ENCODE measurements at places on chromosomes 5 and 9. TPM values are rescaled to one million over a fixed set of nuclear protein-coding genes. Genes with fewer than 3 reads are reported as not detected.

The EGFLAM gene
- total RNA-seq, result 37.6 TPM

The SLC2A8 gene
- 27.9 TPM for total RNA-seq

The FOXD4L3 gene
- not detected for total RNA-seq

The LHX2 gene
- total RNA-seq, result 4.2 TPM

The ENTREP1 gene
- total RNA-seq, result 16.3 TPM

The SPATA31A3 gene
- not detected for total RNA-seq

The DMRT3 gene
- total RNA-seq, result not detected

The CKMT2 gene
- total RNA-seq, result 287 TPM

The SLC6A7 gene
- not detected for total RNA-seq

The PCDHA1 gene
- not detected for total RNA-seq

The CSNK1A1 gene
- 340 TPM for total RNA-seq

The SLCO6A1 gene
- not detected for total RNA-seq

The APC gene
- total RNA-seq, result 129 TPM

The PLCXD3 gene
- under 0.01 TPM for total RNA-seq

The PCDHB2 gene
- 4.4 TPM for total RNA-seq

The HRCT1 gene
- not detected for total RNA-seq

The SLC22A5 gene
- 5.9 TPM for total RNA-seq

The AIF1L gene
- total RNA-seq, result 19.1 TPM

The COL15A1 gene
- total RNA-seq, result 455 TPM

The PCYOX1L gene
- 8.1 TPM for total RNA-seq

The PDLIM4 gene
- total RNA-seq, result 49.6 TPM

The PTGS1 gene
- 5.0 TPM for total RNA-seq

The PCDH1 gene
- total RNA-seq, result 24.0 TPM

The SPARC gene
- total RNA-seq, result 1,607 TPM

The PLAC8L1 gene
- total RNA-seq, result not detected

The PTPN3 gene
- 5.9 TPM for total RNA-seq

The CDKN2A gene
- total RNA-seq, result not detected

The INSL4 gene
- not detected for total RNA-seq

The RLN1 gene
- total RNA-seq, result not detected

The PDE6A gene
- total RNA-seq, result 0.31 TPM

The FBXL7 gene
- total RNA-seq, result 12.8 TPM

The FABP6 gene
- total RNA-seq, result not detected

The SHISAL2B gene
- not detected for total RNA-seq

The FKBP15 gene
- total RNA-seq, result 26.3 TPM

The MYOT gene
- 254 TPM for total RNA-seq

The BTNL9 gene
- 5.8 TPM for total RNA-seq

Data from tongue (tissue), 3 donors.